ENCODE measurements at places on chromosomes 5 and 9.
A peak's percentile ranks its signal among the peaks of the same experiment; 100 is the strongest.

- no peak for DNase-seq
Observed at GRCh38 chr5:41772056-41772455, 98.2 kb downstream of the OXCT1 start.

GRCh38 chr5:172106511-172107356 is 81.3 kb downstream of the STK10 start:
- DNase-seq = peak; percentile 49

GRCh38 chr9:87527211-87527916 is 29.7 kb downstream of the DAPK1 start:
- DNase-seq = no peak

DNA sequence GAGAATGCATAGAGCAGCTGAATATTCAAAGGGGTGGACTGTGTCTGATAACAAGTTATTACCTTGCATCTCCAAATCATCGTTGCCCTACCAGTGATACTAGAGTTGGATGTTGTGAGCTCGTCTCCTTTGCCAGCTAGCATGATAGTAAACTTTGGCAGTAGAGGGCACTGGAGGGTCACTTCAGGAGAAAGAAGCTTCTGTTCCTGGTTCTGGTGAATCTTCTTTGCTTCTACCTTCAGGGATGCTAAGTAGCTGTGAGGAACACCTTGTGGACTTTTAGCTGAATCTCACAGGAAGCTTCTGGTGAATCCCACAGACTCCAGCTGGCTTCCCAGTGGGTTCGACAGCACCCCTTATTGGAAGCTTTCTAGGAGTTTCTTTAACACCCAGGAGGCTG is 626.6 kb upstream of the SGCD start:
- DNase-seq = no peak

DNA sequence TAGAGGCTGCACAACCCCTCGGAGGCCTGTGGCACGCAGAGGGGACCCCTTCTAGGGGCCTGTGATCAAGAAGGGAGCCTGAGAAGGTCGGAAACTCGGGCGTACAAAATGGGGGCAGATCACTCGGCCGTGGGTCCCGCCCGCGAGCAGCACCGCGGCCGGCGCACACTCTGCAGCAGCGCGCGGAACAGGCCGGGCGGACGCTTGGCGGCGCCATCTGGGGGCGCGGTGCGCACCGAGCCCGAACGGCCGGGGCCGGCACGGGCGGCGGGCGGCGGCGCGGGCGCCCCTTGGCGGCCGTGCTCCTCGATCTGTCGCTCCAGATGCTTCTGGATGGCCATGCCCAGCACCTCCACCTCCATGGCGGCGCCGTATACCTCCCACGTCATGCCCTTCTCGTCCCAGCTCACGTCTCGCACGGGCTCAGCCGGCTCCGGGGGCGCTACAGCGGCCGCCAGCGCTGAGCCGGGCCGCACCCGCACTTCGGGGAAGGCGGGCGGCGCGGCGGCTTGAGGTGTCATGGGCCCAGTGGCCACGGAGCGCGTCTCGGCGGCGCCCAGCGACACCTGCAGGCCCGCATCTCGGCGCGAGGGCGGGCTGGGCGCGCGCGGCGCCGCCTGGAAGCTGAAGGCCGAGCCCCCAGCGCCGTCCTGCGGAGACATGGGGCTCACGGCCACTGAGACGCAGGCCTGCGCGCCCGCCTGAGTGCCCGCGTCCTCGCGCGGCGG is 13.1 kb downstream of the GPRIN1 start:
- DNase-seq = peak; percentile 59

DNA sequence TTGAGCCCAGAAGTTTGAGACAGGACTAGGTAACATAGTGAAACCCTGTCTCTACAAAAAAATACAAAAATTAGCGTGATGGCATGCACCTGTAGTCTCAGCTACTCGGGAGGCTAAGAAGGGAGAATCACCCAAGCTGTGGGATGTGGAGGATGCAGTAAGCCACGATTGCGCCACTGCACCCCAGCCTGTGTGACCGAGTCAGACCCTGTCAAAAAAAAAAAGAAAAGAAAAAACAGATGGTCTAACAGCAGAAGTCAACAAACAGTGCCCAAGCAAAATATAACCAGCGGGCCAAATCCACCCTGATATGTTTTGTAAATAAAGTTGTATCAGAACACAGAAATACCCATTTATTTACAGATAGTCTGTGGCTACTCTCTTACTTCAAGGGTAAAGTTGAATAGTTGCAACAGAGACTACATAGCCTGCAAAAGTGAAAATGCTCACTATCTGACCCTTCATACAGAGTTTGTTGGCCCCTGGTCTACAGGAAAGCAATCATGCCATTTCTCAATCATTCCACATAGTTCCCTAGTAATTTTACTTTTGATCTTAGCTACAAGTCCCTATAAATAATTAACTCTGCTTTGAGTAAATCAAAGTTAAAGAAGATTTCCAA is 383.7 kb downstream of the TLE1 start:
- DNase-seq = no peak

DNA sequence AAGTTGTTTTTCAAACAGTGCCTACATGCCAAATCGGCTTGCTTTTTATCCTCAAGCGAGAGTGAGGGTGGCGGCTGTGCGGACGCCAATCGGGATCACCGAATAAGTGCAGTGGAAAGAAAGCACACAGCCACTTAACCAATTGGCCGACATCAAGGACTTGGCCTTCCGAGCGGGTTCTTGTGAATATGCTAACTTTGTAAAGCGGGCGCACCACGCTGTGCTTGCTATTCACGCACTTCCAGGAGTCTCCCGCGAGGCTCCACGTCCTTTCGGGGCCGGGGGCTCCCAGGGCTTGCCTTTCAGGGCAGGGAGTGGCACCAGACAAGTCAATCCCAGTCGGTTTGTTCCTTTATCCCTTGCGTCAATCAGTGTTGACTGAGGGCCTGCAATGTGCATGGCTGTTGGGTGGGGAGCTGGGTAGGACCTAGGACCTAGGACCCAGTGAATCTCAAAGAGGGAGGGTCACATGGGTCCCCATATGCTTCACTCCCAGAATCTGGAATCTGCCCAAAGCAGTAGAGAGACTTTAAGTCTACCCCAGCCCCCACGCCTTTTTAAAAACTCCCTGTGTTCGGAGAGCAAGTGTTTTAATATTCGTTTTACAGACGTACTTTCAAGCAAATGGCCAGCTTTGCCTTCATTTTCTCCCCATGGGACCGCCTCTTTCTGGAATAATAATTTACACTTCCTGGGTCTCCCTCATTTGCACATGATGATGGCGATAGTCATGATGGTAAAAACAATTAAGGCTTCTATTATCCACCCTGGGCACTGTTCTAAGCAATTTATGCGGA is 2.0 kb upstream of the GCNT4 start:
- no peak for DNase-seq

- no peak for DNase-seq
Observed at GRCh38 chr5:119409235-119409815, 43.0 kb upstream of the HSD17B4 start.

- DNase-seq = peak; percentile 38
Observed at GRCh38 chr5:109247986-109248385, 161.8 kb downstream of the PJA2 start.

DNA sequence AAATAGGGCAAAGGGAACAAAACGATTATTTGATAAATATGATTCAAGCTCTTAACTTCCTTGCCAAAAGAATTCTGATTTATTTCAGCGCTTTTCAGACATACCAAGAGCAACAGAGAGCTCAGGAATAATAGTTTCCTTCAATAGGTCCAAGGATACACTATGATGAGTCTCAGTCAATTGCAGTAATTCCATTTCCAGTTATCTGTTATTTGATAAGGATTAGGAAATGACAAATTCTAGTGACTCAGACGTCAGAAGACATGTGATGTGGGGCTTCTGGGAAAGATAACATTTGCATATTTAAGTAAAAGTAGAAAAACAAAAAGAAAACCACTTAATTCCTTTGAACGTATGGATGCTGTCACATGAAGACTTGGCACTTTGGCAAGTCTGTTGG is 1250.8 kb upstream of the CDH18 start:
- no peak for DNase-seq

DNA sequence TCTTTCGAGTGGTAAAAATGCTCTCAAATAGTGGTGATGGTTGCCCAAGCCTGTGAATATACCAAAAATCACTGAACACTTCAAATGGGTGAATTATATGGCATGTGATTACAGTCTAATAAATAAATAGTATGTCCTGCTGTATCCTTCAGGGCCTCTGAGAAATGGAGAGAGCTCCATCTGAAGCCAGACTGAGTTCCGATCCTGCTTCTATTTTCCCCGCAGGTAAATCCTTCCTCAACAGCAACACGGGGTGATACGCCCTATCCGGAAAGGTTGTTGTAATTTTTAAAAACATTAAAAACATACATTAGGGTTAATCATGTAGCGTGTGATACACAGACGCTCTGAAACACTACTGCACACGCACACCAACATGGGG is 695 bp upstream of the SNAPC3 start:
- no peak for DNase-seq

DNA sequence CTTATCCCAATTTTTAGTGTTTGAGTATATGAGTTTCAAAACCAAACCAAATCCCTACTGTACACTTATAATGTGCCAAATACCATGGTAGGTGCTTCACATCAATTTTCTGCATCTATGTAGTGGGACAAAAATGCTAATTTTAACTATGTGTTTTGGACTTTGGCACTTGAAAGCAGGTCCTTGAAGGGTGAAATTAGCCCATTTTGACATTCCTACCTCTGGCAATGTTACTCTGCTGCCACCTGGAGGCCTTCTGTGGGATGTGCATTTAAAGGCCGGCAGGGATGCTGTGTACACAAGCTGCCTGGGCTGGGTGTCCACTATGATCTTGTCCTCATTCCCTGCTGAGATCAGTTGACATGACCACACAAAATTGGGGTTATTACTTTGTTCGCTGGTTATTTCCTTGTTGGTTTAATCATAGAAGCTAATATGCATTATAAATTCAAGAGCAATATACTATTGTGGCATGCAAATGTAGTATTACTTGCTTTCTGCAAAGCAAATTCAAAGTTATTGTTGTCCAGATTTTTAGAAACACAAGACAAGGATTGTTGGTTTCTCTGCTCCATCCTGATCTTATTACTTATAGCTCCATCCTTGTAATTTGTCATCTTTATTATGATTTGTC is 166.8 kb downstream of the ARHGEF28 start:
- peak; percentile 80 for DNase-seq

GRCh38 chr5:33102551-33102950 is 338.2 kb upstream of the TARS1 start:
- no peak for DNase-seq

DNA sequence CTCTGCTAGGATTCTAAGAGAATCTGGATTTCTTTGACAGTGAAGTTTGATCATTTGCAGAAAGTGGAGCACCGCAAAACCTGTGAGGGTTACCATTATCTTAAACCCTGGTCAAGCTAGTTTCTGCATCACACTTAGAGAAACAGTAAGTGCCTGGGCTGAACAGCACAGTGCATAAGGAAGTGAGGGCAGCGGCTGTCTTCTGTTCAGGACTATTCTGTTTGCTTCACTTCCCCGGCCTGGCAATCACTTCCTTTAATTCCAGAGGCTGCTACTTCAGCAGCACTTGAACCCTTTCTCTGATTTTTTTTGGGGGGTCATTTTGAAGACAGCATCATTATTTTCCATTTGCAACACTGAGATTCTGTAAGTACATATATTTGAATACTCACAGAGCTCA is 32.0 kb downstream of the SEMA6A start:
- DNase-seq = no peak

GRCh38 chr5:2981035-2981434 is 229.6 kb upstream of the IRX2 start:
- DNase-seq = no peak

GRCh38 chr9:2290382-2290781 is 275.2 kb downstream of the SMARCA2 start:
- DNase-seq = no peak

Data from suppressor macrophage treated with lipopolysaccharide for 4 hours (primary cell).